DMS79 (cell line): ENCODE measurements at places on chromosomes 5 and 9.

- peak; percentile 89 for DNase-seq
These were observed 2.4 kb upstream of the RXRA start for GRCh38 chr9:134323741-134324358.

- no peak for DNase-seq
These were observed 1.4 kb downstream of the PCDH1 start for GRCh38 chr5:141876628-141877355.

DNA sequence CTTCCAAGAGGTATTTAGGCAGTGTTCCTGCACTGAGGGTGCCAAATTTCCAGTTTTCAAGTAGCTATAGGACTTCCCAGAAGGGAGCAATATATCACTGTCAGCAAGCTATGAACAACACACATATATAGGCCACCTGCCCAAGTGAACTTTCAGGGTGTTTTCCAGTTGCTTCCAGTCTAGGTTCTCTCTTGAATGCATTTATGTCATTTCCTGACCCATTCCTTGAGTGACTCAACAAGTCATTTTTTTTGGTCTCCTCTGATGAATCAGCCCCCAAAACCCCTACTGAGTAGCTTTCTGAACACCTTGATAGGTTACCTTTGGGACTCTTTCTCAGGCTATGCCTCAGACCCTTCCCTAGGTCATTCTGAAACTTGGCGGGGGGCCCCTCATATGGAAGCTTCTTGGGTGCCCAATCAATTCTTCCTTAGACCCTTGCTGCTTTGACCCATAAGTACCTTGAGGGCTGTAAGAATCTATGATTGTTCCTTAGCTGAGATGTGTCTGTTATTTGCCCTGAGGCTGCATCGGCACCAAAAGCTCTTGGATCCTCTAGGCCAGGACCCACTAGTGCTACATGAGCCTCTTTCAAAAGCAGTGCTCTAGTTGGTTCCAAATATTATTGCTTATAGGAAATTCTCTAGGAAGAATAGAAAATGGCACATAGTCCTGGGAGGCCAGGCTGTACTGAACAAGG is 12.4 kb downstream of the DNAJB5 start:
- no peak for DNase-seq

DNA sequence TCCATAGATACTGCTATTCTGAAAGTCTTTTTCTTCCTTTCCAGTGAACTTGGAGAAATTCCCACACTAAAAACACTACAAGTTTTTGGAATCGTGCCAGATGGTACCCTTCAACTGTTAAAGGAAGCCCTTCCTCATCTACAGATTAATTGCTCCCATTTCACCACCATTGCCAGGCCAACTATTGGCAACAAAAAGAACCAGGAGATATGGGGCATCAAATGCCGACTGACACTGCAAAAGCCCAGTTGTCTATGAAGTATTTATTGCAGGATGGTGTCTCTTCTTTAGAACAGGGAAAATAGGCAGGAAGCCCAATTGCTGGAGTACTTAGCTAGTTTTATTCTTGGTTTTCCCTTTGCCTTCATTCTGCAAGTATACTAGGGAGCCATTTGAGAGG is 29.9 kb downstream of the SKP2 start:
- no peak for DNase-seq
